Muscle of arm (tissue), 14 donors: ENCODE measurements at places on chromosomes 5 and 9. TPM values are rescaled to one million over a fixed set of nuclear protein-coding genes. Genes with fewer than 3 reads are reported as not detected.

IFNA2 gene
- not detected for polyA plus RNA-seq

SHC3 gene
- polyA plus RNA-seq: 0.95 TPM

LARP1 gene
- polyA plus RNA-seq: 91.3 TPM

ARL14EPL gene
- polyA plus RNA-seq: not detected

- no peak for DNase-seq
Observed at GRCh38 chr9:76808636-76809035, 44.4 kb downstream of the PCA3 start.

- no peak for DNase-seq
Observed at GRCh38 chr9:87338088-87338989, 159.3 kb upstream of the DAPK1 start.

GRCh38 chr9:128408963-128409431 lies 11.7 kb upstream of the CERCAM start:
- DNase-seq: no peak

DNA sequence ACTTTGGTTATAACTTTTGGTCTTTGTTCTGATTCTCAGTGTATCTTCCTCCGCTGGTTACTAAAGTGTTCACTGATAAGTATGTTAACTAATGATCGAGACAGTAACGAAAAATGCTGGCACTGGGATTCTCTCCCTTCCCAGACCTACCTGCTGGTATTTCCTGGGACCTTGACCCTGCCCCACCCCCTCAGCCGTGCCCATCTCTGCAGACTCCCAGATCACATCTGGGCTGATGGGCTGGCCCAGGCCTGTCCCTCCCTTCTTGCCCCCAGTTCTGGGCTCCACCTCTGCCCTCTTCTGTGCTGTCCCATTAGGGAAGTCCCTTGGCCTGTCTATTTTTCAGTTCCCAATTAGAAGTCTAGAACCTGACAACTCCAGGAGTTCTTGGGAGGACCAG lies 46.9 kb downstream of the NEURL1B start:
- DNase-seq: no peak
